ENCODE measurements at places on chromosomes 1 and 21.
A peak's percentile ranks its signal among the peaks of the same experiment; 100 is the strongest.

GRCh38 chr1:56065729-56066128 lies 513.6 kb downstream of the PLPP3 start:
- peak; percentile 83 for DNase-seq

DNA sequence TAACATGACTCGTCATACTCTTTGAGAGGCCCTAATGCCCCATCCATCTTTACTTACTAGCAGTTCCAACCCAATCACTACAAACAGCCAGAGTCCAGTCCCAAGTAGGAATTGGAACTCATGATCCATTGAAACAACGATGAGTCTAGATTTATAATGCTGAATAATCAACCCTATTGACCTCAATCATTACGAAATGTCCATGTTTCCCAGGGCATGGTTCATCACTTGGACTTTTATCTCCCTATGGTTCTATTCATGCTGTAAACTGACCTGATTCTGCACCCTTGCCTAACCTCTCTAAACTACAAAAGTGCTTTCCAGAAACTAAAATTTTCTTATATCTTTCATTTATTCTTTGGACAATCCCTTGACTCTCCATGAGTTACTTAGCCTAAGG lies 840.0 kb upstream of the B3GALT2 start:
- DNase-seq = no peak

DNA sequence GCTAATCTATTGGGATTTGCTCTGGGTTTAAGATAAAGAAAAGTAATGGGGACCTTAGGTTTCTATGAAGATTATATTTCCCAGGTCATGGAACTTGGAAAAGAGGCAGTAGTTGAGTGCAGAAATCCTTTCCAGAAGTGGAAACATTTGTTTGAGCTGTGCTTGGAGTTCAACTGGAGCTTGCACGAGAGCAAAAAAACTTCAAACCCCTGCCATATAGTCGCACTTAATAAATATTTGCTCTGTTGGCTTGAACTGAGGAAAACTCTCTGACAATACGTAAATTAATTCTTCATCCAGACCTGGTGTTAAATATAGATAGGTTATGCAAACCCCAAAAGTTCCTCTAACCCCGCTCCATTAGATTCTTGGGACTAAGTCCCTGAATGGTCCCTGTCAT lies 52.8 kb upstream of the COL24A1 start:
- no peak for DNase-seq

GRCh38 chr1:53343831-53344668 lies 16.2 kb upstream of the LRP8 start:
- peak; percentile 55 for DNase-seq

GRCh38 chr1:33501774-33502173 lies 29.3 kb downstream of the ZSCAN20 start:
- no peak for DNase-seq
